ENCODE measurements at places on chromosomes 1 and 21.

DNA sequence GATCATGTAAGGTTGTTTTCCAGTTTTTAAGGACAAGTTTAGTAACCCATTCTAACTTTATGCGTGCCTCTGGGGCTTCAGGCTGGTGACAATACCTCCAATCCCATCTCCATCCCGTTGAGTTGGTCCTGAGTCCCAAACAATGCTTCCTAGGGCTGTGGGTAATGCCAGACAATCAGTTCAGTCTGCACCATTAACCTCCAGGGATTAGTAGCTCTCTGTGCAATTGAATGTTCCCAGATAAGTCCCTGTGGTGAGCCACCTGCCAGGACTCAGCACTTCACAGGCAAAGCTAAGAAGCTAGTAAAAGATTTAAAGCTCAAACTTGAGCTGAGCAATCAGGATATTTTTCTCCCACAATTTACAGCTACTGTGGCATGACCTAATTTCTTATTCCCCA is 462.2 kb upstream of the PTBP2 start:
- DNase-seq = no peak

GRCh38 chr1:33255347-33256220 is 708 bp upstream of the ZNF362 start:
- no peak for DNase-seq

DNA sequence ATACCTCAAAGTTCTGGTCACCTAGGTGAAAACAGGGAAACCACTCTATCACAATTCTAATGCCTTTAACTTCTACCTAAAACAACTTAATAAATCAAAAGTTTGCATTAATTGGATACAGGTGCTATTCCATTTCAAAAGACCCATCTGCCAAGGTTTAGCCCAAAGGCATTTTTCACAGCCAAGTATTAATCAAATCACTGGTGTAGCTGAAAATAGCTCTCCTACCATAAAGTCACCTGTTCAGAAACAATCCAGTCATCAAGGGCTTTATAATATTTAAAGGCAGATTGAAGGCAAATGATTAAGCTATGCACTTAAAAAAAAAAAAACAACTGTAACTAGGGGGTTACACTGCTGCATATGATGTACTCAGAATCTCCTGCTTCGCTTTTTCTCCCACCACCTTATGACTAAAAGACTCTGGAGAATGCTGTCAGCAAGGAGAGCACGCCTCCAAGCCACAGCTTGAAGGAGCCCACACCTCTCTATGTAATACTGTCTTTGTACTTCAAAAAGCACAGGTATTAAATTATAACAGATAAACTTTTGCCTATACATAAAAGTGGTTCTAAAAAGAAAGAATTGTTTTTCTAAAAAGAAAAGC is 20.5 kb downstream of the KIAA0319L start:
- no peak for DNase-seq

DNA sequence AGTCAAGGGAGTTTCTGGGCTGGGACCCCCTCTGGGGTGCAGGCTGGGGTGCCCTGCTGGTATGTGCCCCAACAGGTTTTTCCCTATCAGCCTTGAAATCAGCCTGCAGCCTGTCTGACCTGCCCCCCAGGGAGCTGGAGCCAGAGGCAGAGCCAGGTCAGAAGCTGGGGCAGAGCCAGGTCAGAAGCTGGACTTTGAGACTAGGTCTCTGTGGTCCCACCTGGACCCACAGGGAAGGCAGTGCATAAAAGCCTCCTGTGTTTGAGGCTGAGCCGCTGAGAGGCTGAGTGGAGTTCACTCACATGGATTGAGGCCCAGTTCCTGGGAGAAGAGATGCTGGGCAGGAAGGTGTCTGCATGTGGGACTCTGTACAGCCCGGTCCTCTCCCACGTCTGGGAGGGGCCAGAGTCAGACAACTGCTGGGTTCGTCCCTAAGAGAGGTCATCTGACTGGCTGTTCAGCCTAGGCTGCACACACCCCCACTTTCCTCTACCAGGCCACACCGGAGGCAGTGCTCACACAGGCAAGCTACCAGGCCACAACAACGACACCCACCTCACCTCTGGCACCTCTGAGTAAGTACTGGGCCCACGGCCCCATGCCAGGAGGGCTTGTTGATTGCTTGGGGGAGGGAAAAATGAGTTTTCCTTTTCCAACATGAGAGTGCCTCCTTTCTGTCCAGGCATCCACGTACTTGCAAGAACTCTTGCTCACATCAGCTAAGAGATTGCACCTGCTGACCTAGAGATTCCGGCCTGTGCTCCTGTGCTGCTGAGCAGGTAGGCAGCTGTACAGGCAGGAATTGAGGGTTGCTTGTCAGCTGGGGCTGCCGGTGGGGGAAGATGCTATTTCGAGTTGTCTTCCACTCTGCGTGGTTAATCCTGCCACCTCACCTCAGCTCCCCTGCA is at the start of gene ANXA9:
Gene ANXA9 (plus strand): TSS at position 488 of the 908 bp plus-strand sequence. CDS start 814 bp downstream, outside the sequence.
- DNase-seq = no peak

DNA sequence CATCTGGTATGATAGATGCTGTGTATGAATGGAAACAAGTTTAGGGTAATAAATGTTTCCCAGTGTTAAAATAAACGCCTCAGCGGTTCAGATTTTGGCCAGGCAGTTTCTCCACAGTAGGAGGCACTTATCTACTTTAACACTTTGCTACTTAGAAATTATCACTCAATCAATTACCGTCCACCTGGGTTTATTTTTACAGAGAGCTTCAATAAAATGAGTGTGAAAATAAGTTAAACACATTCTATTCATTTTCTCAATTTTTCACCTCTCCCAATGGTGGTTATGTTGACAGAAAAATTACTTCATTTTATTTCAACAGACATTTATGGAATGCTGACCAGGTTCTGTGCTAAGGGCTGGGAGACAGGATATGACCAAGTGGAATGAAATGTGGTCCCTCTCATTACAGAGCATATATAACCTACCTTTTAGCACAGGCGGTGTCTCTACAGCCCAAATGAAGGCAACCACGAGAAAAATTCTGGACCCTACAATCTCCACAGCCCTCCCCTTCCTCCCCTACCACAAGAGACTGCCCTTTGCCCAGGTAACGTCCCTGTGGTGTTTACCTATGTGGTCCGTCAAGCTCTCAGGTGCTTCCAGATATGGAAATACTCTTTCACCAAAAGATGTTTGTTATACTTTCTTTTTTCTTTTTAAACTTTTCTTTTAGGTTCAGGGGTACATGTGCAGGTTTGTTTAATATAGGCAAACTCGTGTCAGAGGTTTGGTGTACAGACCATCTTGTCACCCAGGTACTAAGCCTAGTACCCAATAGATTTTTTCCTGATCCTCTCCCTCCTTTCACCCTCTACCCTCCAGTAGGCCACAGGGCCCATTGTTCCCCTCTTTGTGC is 105.5 kb downstream of the HLCS start:
- peak; percentile 49 for DNase-seq

- no peak for DNase-seq
These were observed 53.8 kb upstream of the PTGFR start for GRCh38 chr1:78436961-78437360.

DNA sequence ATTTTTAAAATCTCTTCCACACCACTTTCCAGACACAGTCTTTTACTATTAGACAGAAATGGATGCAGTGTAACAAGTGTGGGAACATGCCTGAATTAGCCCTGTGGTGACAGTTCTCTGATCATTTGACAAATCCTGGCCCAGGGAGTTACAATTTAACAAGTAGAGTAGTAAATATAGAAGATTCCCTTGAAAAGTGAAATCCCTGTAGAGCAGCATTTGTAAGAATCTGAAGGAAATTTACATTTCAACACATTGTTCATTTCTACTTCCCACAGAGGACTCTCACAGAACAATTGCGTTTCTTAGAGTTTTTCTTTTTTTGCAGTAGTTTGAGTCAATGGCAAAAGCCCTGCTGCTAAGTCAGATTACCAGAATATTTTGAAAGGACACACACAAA is 458.3 kb upstream of the BRINP3 start:
- DNase-seq = no peak

DNA sequence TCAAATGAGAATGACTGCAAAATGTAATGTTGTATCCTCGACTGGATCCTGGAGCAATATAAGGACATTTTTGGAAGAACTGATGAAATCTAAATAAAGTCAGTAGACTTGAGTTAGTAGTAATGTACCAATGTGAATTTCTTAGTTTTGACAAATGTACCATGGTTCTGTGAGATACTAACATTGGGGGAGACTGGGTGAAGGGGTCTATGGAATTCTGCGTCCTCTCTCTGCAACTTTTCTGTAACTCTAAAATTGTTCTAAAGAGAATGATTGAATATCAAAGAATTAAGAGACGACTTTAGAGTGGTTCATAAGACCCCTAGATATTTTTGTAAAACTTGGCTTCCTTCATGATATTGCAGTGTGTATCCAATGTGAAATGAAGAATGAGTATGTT is 59.2 kb upstream of the KAZN start:
- no peak for DNase-seq

DNA sequence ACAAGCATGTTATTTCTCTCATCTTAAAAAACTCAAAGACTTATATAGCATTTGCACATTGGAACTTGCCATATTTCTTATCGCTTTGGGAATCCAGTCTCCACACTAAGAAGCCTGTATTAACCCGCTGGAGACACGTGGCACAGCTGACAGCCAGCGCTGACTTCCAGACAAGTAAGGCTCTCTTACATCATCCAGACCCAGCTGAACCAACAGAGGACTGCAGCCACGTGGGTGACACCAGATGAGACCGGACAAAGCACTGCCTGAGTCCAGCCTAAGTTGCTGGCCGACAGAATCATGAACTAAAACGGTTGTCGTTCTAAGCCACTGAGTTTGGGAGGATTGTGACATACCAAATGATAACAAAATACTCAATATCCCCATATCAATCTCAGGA is 6.3 kb upstream of the CD247 start:
- no peak for DNase-seq

DNA sequence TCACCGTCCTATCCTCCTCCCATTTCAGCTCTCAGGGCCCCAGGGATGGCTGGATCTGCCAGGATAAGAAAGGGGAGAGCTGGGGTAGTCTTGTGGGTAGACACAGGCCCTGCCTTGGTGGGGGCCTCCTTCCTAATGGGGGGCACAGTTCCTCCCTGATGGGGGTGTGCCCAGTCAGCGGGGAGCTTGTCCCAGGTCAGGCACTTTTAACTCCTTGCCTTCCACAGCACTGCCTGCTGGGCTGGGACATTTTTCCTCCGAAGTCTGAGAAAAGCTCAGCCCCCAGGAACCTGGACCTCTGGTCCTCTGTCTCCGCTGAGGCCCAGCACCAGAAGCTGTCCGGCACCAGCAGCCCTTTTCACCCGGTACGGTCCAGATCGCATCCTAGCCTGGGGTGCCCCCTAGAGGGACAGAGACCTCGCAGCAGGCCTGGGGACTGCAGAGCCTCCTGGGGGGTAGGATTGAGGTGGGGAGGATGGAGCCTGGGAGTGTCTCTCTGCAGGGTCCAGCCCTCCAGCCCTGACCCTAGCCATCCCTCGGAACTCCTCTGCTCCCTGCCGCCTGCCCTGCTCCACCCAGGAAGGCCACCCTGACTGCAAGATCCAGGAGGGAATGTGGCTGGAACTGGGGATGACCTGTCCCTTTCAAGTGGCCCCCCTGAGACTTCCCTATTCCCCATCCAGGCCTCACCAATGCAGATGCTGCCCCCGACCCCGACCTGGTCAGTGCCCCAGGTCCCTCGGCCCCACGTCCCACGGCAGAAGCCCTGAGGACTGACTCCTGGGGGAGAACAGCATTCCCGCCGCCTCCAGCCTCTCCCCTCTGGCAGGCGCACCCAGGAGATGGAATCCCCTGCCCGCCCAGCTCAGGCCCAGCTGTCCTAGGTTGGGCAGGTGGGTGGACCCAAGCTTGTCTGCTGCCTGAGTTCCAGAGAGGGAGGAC is 12.0 kb downstream of the MIIP start:
- no peak for DNase-seq
